ENCODE measurements at places on chromosomes 11 and 22. TPM values are rescaled to one million over a fixed set of nuclear protein-coding genes. Genes with fewer than 3 reads are reported as not detected.

GRCh38 chr11:132289590-132290256 lies 919.3 kb downstream of the NTM start:
- DNase-seq = no peak
- no peaks in the 10 kb centered on the region for H3K36me3 ChIP-seq
- no peaks in the 10 kb centered on the region for H3K4me1 ChIP-seq
- no peak overlapping the region for H3K27ac ChIP-seq

Gene ACRV1
- total RNA-seq = not detected

DNA sequence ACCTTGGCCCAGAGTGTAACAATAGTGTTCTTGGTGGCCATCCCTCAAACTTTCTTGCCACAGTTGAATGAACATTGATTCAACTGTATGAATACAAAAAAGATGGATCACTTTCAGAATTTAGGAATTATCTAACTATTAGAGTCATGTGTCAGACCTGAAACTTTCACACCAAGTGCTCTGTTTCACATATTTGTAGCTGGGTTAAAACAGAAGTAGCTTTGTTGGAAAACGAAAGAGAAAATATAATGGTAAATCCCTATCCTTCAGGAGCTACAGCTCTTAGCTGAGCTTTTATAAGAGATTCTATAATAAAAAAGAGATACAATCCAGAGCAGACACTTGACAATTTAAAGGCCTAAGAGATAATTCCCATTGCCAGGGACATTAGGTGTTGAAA lies 719.3 kb downstream of the JRKL start:
- H3K4me3 ChIP-seq = no peak overlapping the region
- no peak for DNase-seq
- H3K27me3 ChIP-seq = no peaks in the 10 kb centered on the region
- no peaks in the 10 kb centered on the region for H3K4me1 ChIP-seq

DNA sequence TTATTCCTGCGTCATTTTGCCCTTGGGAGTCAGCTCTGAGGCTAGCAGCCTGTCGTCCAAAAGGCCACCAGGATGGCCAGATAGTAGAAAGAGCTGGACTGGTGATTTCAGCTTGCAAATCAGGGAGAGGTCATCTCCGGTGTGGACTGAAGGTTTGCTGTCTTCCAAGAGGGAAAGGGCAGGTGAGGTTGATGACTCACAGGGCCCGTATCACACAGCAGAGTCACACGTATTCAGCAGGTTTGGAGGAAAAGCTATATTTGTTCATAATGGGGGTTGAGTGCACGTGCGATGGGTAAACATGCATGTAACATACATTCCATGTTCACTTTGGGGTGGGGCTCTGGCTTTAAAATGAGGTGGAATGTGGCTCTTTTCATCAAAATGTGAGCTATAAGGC lies 25.6 kb downstream of the MRPL21 start:
- no peak overlapping the region for H3K27ac ChIP-seq
- DNase-seq = no peak
- H3K27me3 ChIP-seq = peaks cover 4% of the 10 kb centered on the region
- H3K4me1 ChIP-seq = no peaks in the 10 kb centered on the region
- H3K4me3 ChIP-seq = no peak overlapping the region
- H3K36me3 ChIP-seq = peaks cover 10% of the 10 kb centered on the region

Gene TUBA8
- total RNA-seq = 2.6 TPM

- no peaks in the 10 kb centered on the region for H3K36me3 ChIP-seq
- H3K27me3 ChIP-seq = no peaks in the 10 kb centered on the region
- no peaks in the 10 kb centered on the region for H3K4me1 ChIP-seq
- no peak overlapping the region for H3K4me3 ChIP-seq
Measured at GRCh38 chr11:117271208-117271607, 19.9 kb upstream of the BACE1-AS start.
